ENCODE measurements at places on chromosomes 5 and 9. TPM values are rescaled to one million over a fixed set of nuclear protein-coding genes. Genes with fewer than 3 reads are reported as not detected.

DNA sequence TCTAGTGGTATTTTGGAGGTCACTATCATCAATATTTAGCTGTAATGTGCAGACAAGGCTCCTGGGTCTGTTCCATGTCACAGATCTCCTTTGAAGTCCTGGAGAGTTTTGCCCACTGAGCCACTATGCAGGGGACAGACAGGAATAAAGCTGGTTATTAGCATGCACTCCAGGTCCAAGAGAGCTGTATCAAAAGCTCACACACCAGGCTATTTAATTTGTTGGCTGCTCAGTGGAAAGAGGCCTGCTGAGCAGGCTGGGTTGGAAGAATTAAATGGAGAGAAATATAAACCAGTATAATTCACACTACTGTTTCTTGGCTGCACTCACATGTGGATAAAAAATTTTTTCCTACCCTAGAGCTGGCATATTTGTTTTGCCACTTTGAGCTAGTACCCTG is 113.8 kb upstream of the TAF11L2 start:
- no peak for DNase-seq

GRCh38 chr9:128898845-128899565 is 17.1 kb downstream of the LRRC8A start:
- DNase-seq = no peak

- peak; percentile 19 for DNase-seq
These were observed 479.1 kb downstream of the CCDC171 start for GRCh38 chr9:16031971-16032370.

The PPP3R2 gene
- not detected for total RNA-seq

The ZFP37 gene
- total RNA-seq = 2.8 TPM

The RLN2 gene
- not detected for total RNA-seq

Data from mucosa of gallbladder (tissue), 1 donor.